ENCODE measurements at places on chromosomes 1 and 21.

DNA sequence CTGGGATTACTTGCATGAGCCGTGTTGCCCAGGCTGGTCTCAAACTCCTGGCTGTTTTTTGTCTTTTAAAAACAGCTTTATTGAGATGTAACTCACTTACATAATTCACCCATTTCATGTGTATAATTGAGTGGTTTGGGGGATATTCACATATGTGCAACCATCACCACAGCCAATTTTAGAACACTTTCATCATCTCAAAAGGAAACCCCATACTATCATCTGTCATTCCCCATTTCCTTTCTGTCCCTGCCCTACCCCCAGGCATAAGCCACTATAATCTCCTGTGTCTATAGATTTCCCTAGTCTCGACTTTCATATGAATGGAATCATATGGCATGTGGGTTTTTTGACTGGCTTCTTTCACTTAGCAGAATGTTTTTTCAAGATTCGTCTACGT, 43.3 kb downstream of the GPR137B start:
- no peak for DNase-seq

GRCh38 chr1:23741609-23742008, 1.7 kb upstream of the ELOA start:
- DNase-seq, result no peak

- peak; percentile 92 for DNase-seq
These were observed 61.1 kb downstream of the TOMM20 start for GRCh38 chr1:235067396-235068157.

- no peak for DNase-seq
These were observed 12.1 kb upstream of the DEGS1 start for GRCh38 chr1:224170748-224171478.

- no peak for DNase-seq
These were observed 31.2 kb upstream of the CFAP126 start for GRCh38 chr1:161398900-161399256.

DNA sequence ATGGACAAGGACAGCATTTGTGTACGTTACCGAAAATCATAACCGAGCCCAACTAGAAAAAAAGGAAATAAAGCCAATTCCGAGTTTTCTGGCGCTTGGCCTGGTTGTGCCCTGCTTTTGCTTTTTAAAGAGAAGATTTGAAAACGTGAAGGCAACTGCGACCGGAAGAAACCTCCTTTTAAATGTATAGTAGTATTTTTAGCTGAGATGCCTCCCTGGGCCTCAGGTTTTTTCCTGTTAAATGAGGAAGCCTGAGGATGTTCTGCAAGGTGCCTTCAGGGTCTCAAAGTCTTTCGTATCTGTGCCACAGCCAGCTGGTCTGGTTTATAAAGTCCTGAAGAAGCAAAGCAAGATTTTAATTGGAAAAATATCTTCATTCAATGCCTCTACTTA, 371 bp upstream of the ODF2L start:
- no peak for DNase-seq

GRCh38 chr1:201298396-201299381, 15.4 kb downstream of the PKP1 start:
- DNase-seq, result no peak

GRCh38 chr1:186403632-186404031, 28.0 kb downstream of the ODR4 start:
- DNase-seq, result no peak

DNA sequence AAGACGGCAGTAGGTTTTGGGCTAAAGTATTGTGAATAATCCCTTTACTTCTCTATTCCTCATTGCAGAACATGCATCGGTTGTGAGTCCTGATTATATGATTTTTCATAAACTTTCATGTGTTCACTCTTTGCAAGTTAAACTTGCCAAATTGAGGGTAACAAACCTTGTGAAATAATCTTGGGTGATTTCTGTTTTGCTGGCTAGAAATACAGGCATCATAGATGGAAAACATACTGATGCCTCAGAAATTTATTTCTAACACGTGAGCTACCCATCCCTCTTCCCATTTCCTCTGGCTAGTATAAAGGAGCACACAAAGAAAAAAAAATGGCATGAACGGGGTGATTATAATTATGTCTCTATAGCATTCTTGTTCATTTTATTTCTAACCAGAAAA, 39.6 kb downstream of the RGS5 start:
- DNase-seq, result no peak

GRCh38 chr1:4310396-4310923, 343.9 kb upstream of the AJAP1 start:
- no peak for DNase-seq

DNA sequence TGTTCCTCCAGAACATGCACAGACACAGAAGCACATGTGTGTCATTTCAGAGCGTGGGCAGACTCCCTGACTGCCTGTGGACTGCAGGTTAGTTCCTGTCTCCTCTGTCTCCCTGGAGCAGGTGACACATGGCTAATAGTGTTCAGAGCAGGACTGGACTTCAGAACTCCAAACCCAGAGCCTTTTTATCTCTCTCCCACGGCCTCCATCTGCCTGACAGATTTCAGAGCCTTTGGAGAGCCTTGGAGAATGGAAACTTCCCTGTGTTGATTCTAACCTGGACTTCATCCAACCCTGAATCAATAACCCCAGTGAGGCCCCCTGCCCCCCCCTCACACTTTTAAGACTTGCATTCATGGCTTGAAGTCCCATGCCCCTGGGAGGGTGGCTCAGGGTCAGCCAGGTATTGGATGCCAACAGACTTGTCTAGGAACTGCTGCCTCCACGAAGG, 44.4 kb downstream of the C1orf198 start:
- no peak for DNase-seq

GRCh38 chr1:35594005-35594760, 21.1 kb downstream of the TFAP2E start:
- no peak for DNase-seq

DNA sequence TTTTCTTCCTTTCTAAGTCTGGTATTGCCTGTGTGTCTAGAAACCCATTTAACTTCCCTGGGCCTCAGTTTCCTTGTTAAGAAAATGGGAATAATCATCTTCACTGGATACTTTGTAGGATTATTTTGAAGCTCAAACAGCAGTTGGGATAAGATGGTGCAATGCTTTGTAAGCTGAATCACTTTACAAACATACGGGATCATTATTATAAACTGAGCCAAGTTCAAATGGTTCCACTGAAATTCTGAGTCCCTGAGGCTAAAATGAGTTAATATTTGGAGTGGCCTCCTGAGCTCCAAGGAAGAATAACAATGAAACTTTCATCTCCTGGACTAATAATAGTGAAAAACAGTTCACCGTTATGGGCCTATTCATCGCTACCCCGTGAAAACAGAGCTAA, 388.0 kb downstream of the PLPP3 start:
- DNase-seq, result no peak
